ENCODE measurements at places on chromosomes 7 and 10.

DNA sequence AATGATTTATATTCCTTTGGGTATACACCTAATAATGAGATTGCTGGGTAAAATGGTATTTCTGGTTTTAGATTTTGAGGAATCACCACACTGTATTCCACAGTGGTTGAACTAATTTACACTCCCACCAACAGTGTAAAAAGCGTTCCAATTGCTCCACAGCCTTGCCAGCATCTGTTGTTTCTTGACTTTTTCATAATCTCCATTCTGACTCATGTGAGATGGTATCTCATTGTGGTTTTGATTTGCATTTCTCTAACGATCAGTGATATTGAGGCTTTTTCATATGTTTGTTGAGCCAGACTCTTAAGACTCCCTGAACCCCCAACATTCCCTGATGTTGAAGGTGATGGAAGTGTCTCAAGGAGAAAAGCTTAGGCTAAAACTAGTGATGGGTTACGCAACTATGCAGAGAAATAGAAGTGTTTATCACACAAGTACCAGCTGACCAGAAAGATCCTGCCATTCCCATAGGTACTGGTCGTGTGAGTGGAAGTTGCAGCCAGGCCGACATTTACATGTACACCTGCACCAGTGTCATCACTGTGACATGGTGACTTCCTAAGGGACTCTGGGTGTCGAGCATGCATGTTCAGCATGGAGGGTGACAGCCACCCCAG, 711.2 kb upstream of the NRP1 start:
- DNase-seq, result no peak

DNA sequence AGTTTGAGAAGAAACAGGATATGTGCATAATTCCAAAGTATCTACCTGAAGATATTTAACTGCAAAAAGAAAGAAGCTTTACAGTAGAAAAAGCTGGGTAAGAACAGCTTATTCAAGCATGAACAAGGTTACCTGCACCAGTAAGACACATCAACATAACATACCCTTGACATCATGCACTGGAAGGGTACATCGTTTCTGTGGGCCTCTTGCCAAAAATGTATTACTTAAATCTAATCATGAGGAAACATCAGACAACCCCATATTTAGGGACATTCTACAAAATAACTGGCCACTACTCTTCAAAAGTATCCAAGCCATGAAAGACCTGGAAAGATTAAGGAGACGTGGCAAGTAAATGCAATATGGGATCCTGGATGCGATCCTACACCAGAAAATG, 18.9 kb downstream of the TPK1 start:
- no peak for DNase-seq

DNA sequence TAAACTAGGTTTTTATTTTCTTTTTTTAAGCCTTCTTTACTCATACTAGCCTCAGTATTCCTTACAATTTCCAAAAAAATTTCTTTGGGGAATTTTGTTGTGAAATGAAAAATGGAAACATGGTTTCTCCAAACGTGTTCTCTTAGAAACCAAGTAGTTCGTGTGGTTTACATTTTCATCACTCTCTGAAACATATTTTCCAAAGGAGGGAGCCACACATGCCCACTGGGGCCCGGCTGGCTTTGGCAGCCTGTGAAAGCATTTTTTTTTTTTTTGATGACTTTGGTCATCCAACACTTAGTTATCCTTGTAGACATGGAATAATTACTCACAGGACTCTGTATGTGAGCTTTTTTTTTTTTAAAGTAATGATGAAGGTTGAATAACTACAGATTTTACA, 169.6 kb downstream of the C7orf25 start:
- no peak for DNase-seq

GRCh38 chr10:16565604-16566003, 43.9 kb upstream of the C1QL3 start:
- DNase-seq, result no peak

DNA sequence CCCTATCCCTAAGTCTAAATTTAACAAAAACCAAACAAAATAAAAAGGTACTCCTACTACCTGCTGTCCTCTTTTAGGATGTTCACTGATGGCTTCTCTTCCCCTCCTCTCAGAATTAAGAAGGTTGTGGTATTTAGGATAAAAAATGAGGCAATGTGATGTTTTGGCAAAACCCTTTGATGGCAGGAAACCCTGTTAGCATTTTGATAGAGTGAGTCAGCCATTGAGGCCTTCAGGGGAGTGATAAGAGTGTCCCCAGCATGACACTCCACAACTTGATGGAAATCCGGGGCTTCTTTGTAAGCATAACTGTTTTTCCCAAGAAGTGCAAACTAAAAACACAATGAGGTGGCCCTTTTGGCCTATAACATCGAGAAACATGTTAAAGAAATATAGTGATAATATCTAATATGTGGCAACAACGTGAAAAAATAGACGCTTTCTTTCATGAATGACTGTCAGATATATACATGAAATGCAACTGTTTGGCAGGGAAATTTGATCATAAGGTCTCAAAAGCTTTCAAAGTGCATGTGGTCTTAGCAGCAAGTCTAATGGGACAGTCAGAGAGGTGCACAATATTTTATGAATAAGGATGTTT, 55.0 kb downstream of the PRTFDC1 start:
- no peak for DNase-seq

DNA sequence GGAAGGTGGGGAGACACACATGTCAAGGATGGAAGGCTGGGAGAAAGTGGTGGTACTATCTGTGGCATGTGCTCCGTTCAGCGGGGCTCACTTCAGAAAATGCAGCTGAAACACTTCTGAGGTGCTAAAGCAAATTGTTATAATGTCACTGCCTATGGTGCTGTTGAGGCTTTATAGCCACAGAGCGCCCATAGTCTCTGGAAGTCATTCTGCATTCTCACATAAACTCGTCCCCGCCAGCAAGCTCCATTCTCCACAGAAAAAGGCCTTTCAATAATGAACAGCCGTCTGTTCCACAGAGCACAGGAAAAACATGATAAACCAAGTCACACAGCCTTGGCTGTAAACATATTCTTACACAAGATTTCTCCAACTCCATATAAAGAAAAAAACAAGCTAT, 131.9 kb downstream of the TAX1BP1 start:
- DNase-seq, result no peak

- no peak for DNase-seq
These were observed 107.3 kb downstream of the LRRN3 start for GRCh38 chr7:111198255-111198654.

GRCh38 chr10:11913079-11913641, 90.0 kb downstream of the PROSER2 start:
- no peak for DNase-seq

Measured in RPMI8226 (cell line).